ENCODE measurements at places on chromosomes 13 and 19.

DNA sequence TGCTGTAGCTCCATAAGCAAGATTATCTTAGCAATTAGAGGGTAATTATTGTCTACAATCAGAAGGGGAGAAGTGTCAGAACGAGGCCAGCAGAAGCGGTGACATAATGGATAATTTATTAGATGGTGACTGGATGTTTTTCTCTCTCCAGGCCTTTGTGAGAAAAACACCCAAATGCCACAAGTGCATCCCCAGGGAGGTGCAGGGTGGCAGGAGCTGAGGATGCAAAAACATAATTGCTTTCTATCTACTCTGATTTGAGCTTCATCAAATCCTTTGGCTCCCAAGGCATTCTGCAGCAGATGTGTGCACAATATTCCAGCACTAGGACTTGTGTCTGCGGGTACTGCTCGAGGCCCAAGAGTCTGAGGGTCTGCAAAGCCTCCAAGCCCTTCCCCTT, 220.1 kb upstream of the SERP2 start:
- DNase-seq: no peak

GRCh38 chr13:38730332-38730731, 43.5 kb downstream of the FREM2 start:
- DNase-seq: no peak

GRCh38 chr19:49149652-49150105, 5.5 kb downstream of the HRC start:
- no peak for DNase-seq

- DNase-seq: no peak
Observed at GRCh38 chr19:41144403-41144802, 30.2 kb downstream of the CYP2F1 start.

DNA sequence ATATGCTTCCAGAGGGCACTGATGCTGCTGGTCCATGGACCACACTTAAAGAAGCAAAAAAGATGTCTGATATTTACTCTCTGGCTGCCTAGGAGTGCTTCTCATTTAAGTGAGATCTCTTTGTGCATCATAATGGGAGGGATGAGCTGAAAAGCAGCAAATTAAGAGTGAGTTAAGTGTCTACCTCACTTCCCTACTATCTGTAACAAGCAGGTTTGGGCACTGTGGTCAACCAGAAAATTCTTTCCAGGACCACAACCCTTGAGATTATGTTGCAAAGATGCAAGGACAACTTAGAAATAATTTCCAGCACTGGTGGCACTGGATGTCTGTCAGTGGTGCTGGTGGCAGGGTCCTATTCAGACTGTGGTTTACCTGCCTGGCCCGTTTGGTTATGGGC, 52.1 kb upstream of the USPL1 start:
- no peak for DNase-seq

GRCh38 chr19:27618006-27618405, 1594.9 kb downstream of the UQCRFS1 start:
- DNase-seq: no peak

GRCh38 chr19:38898788-38899446, 501 bp downstream of the SIRT2 start:
- DNase-seq: no peak

GRCh38 chr13:112506046-112506445, 81.9 kb downstream of the TUBGCP3 start:
- DNase-seq: no peak

DNA sequence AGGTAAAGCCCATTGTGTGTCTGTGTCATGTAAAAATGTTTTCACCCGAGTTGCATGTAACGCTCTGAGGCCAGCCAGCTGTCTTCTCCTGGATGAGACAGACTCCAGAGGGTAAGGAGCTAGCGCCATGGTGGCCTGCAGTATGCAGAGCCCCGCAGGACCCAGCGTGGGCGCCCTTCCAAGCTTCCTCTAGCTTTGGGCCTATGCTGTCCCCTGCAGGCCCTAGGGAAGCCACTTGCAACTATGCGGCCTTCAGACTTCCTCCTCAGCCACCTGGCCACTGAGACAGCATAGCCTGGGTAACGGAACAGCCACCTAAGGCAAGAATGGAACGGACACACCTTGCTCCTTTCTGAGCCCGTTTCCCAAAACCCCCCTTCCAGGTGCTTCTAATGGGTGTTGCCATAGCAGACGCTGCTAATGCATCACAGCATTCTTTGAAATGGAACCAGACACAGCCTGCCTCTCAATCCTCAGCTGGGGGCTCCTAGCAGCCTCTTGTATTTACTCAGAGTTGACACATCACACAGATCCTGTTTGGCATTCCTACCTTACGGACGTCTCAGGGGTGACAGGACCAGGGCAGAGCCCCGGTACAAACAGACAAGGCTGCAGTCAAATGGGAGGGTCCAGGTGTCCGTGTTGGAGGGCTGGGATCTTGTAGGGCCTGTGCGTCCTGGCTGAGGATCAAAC, 6.2 kb downstream of the FAM32A start:
- DNase-seq: no peak

- DNase-seq: no peak
Observed at GRCh38 chr19:29532956-29533355, 7.2 kb downstream of the VSTM2B start.

DNA sequence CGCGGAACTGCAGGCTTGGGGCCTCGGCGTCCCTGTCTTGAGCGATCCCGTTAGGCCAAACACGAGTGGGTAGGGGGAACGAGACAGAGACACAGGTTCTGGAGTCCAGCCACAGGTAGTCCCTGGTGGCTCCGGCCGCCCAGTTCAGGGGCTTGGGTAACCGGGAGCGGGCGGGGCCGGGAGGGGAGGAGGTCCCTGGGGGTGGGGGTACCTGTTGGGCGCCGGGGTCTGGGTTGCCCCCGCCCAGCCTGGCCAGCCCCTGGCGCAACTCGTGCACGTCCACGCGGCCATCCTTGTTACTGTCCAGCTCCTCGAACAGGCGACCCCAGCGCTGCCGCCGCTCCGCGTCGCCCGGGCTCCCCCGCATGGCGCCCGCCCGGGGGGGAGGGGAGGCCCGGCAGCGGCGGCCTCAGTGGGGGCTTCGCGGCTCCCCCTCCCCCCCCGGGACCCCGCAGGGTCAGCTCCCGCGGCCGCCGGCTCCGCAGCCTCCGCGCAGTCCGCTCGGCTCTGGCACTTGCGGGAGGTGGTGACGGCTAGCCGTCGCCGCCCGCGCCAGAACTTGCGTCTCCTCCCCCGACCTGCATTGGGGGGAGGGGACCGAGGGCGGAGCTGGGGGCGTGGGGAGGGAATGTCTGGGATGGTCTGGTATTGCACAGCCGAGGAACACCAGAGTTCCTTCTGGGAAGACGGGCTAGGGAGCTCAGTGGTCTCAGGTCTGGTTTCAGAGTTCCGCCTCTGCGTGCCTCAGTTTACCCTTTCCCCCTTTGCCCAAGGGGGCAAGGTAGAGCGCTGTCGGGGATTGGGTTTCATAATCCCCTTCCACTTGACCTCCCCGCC, at the start of gene SLC25A23:
Gene SLC25A23, minus strand, starts transcription at position 531 of the 837 bp plus-strand sequence. Its CDS starts 164 bp downstream, at position 367.
- DNase-seq: no peak

DNA sequence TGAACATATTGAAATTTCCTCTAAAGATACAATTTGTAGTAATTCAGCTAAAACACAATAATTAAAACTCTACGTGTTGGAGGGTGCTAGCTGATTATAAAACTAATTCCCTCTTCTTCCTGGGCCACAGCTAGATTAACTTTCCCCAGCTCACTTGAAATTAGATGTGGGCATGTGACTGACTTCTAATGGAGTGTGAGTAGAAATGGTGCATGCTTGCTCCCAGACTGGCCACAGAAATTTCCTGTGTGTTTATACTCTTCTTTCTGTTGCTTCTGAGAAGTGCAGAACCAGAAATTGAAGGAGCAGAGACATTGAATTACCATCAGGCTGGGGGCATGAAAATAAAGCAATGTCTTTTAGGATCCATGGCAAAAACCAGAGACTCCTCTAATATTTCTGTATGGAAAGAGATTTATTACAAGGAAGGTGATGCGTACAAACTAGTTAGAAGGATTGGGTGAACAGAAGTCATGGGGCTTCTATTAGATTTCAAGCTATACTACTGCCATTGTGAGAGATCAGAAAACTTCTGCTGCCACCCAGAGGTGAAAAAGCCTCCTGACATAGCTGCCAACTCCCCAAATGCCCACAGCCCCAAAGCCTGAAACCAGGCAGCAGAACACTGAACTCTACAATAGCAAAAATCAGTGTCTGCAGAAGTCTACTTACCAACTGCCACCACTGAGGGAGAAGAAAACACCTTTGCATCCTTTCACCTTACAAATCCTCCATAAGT, 379.2 kb upstream of the MIR17HG start:
- DNase-seq: no peak

DNA sequence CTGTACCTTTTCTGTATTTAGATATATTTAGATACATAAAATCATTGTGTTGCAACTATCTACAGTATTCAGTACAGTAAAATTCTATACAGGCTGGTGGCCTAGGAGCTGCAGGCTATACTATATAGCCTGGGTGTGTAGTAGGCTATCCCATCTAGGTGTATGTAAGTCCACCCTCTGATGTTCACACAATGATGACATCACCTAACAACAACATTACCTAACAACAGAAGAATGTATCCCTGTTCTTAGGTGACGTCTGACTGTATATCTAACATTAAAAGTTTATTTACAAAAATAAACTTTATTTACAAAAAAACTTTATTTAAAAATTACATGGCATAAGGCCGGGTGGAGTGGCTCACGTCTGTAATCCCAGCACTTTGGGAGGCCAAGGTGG, 28.3 kb upstream of the ZFP30 start:
- DNase-seq: no peak

GRCh38 chr13:109281903-109282635, 504.3 kb downstream of the IRS2 start:
- no peak for DNase-seq

All from cortex of kidney (tissue), 1 donor.